ENCODE measurements at places on chromosomes 2 and 18.

DNA sequence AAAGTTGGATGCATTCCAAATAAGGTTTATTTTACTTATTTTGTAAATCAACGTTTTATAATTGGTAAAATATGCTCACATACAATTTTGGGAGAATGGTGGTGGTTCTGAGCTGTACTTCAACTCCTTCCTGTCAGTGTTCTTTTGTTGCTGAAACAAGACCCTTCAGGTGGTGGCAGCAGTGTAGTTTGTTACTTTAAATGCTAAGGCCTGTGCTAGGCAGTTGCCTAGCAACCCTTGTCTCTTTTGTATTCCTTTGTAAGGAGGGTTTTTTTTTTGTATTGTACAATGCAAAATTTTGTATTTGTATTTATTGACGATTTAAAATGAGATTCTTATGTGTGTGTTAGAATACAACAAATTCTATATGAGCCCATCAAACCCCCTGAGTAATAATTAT lies 166.0 kb upstream of the FAM98A start:
- no peak for DNase-seq

GRCh38 chr2:43905371-43905803 lies 66.6 kb downstream of the ABCG8 start:
- no peak for DNase-seq

DNA sequence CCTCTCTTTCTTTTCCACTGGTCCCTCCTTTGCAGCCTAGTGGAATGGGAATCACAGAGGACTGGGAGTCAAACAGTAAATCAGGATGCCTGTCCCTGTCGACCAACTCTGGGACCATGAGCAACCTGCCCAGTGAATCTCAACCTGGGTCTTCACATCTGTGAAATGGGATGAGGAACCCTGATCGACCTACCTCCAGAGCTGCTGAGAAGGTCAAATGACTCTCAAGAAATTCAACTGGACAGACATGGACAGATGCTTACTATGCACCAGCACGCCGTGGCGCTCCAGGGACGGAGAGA lies 73.3 kb upstream of the TAF1B start:
- DNase-seq = no peak

- DNase-seq = no peak
Measured at GRCh38 chr2:178177066-178177679, 17.1 kb upstream of the OSBPL6 start.

DNA sequence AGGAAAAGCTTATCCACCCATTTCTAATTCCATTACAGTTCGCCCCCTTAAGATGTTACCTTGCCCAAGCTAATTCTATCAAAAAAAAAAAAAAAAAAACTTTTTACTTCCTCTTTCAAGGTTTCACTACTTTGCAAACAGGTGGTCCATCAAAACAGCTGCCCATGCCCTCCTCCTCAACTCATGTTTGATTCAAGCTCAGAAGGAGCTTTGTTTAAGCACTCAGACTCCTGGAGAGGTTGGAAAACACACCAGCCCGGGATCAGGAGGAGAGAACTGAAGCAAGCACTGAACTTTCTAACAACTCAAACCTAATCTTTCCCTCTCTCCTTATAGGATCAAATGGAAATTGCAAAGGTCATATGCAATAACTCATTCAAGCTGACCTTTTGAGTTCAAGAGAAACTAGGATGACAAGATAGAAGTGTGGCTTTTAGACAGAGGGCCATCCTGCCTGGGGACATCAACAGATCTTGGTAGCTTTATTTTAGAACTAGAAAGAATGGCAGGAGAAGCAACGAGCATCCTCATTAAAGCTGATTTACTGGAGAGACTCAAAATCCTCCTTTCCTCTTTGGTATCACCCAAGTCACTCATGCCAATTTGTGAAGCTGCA lies 28.3 kb upstream of the FZD7 start:
- no peak for DNase-seq

DNA sequence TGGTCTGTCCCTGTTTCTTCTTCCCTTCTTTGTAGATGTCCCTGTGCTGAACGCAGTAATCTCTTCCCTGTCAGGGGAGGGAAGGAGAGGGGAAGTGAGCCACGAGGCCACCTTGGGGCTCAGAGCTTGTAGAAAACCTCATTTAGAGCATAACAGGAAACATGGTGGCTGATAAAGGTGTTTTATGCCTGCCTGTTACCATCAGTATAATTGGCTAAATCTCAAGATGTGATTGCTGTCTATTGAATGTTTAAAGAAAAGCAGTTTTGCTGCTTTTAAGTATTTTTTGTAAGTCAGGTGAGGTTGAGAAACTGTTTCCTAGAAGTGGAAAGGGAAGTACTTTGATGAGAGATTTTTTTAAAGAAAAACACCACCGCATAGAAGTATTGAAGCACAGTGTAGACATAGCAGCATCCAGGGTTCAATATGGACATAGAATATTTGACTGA lies 59.7 kb upstream of the PDK1 start:
- DNase-seq = no peak

DNA sequence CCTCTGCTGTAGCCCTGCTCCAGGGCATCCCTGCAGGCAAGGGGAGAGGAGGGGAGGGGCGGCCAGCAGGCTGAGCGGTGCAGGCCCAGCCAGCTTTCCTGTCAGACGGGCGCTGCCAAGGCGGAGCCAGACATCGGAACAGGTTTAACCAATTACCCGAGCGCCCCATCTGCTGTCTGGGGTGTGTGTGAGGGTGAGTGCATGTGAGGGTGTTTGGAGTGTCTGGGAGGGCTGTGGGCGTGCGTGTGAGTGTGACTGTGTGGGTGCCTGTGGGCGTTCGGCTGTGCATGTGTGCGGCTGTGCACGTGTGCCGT lies 20.0 kb downstream of the EMX1 start:
- DNase-seq = no peak

- DNase-seq = no peak
Measured at GRCh38 chr2:15117409-15118050, 443.6 kb downstream of the NBAS start.

GRCh38 chr2:19048593-19049266 lies 309.7 kb downstream of the OSR1 start:
- peak; percentile 42 for DNase-seq

GRCh38 chr2:217798743-217799562 lies 203.8 kb downstream of the TNS1 start:
- DNase-seq = no peak

GRCh38 chr2:23118894-23119293 lies 266.1 kb upstream of the KLHL29 start:
- DNase-seq = no peak

GRCh38 chr2:88866756-88867155 lies 175.3 kb downstream of the RPIA start:
- no peak for DNase-seq

DNA sequence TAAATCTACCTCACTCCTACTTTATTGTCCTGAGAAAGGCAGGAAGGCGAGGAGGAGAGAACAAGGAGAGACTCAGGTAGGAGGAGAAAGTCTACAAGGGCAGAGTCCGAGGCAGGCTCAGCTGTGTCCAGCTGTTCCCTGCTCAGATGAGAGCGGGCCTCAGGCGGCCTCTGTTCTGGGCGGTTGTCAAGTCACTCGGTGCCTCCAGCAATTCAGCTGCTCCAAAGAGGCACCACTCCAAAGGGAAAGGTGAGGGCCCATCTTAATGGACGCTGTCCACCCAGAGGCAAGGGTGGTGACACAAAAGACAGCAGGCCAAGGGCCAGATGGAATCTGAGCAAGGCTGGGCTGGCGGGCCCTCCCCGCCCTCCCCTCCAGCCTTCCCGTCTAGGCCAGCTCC lies 101.4 kb upstream of the EPAS1 start:
- no peak for DNase-seq

DNA sequence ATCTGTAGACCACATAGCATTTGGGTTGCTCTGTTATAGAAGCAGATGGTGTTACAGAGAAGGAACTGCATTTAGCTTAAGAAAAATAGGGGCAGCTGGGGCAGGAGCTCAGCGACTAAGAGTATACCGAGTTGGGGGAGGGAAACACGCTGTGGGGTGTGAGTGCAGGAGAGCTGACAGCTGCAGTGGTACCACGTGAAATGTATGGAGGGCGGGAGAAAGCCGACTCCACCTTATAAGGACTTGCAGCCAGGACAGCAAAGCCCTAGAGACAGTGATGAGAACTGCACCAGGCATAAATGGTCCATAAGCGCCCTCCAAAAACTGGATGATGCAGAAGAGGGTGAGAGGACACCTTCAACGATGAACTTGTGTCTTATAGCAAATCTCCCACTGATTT lies 237.6 kb downstream of the PRKCE start:
- peak; percentile 48 for DNase-seq

DNA sequence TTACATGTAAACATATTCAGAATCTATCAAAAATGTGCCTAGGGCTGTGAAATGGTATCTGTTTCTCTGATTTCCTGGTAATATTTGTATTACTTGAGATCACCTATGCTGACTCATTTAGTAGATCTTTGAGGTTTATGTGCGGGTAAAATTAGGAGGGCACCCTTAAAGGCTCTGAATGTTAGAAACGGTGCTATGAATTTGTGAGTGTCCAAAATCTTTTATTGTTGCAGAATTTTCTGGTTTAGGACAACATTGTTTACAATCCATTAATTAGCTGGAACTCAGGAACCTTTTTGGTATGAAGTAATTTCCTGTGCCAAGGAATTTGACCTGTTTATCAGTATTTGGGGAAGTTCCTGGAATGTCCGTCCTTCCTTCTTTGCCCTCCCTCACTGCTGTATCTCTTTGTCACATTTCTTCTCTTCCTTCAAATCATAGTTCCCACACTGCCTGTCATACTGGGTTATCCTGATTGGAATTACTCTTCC lies 130.5 kb downstream of the TANC1 start:
- DNase-seq = no peak

GRCh38 chr2:48016225-48017019 lies 110.1 kb upstream of the FBXO11 start:
- DNase-seq = no peak

- no peak for DNase-seq
Measured at GRCh38 chr2:11466307-11467128, 557 bp upstream of the E2F6 start.

GRCh38 chr2:118728984-118729383 lies 118.5 kb downstream of the EN1 start:
- no peak for DNase-seq

DNA sequence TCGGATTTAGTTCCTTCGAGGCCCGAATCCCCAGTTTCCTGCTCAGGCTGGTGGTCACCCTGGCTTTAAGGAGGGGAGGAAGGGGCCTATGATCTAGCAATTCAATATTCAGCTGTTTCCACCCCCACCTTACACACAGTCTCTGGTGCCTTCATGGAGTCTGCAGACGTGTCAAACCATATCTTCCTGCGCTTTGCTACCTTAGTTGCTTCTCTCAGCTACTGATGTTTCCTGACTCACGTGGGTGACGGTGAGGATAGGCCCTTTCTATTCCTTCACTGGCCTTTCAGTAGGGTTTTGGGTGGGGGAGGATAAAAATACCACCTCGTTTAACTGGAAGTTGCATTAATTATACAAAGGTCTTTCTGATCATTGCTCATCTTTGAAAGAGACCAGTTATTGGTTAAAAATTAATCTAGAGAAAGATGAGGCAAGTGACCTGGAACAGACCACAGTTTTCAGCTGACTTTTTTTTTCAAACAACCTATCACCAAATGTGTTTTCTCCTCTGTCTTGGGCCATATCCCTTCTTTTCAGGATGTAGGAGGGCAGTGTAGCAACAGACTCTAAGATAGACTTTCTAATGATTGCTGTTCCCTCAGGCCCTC lies 49.7 kb downstream of the SH2D6 start:
- no peak for DNase-seq

GRCh38 chr2:28991460-28991859 lies 10.4 kb downstream of the TOGARAM2 start:
- DNase-seq = no peak

GRCh38 chr2:145751629-145752028 lies 1231.7 kb upstream of the ZEB2 start:
- no peak for DNase-seq

DNA sequence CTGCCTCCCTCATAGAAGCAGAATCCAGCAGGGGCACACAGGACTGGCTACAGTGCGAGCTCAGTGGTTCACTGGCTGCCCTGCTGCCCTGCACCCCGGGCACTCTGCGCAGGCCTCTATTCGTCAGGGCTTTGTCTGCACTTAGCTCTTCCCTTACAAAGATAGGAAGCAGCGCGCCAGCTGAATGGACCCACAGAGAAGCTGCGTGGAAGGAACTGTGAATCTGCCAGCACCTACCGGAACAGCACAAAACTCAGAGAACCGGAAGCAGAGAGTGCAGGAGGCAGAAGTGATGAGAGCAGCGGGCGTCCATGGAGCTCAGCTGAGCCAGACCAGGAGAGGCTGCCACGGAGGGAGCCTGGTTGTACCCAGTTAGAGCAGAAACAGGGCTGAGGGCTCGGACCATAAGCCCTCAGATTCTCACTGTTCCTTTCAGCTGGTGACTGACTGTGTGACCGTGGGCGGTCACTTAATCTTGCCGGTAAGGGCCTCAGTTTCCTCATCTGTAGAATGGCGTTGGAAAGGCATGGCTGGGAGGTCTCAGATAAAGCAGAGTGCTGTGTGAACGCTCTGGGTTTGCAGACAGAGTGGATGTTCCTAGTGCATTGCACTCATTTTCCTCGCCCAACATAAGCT lies 23.1 kb upstream of the SLC66A3 start:
- no peak for DNase-seq

- no peak for DNase-seq
Measured at GRCh38 chr2:9703085-9703678, 72.4 kb upstream of the YWHAQ start.

DNA sequence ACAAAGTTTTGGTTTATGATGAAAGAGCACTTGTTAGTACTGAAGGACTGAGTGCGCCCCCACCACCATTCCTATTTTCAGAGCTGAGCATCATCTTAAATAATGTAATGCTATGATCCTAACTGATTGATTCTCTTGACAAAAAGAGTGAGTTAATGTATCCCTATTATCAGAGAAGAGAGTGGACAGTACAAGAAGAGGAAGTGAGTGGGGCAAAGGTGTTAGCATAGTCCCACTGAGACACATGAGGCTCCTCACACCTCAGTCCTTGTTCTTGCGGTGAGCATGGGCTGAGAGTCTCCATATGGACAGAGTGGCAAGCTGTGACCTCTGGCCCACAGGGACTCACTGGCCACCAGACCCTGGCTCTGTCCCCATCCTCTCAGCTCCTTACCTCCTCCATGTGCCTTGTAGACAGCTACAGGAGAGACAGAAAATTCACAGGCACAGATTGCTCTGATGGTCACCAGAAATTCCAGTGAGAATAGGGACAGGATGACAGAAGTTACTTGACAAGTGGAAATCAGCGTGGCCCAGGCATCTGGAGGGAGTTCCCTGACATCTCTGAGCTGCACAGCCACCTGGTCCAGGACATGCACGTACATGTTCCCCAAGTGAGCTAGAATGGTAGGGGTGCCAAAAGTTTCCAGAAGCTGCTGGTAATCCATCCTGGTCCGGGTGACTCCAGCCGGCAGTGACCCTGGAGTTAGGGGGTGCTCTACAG lies 32.6 kb downstream of the NAPG start:
- no peak for DNase-seq

GRCh38 chr2:171574149-171574795 lies 52.0 kb downstream of the CYBRD1 start:
- DNase-seq = peak; percentile 19
